Effector memory CD4-positive, alpha-beta T cell (primary cell): ENCODE measurements at places on chromosomes 6 and 20.

- no peak for DNase-seq
Observed at GRCh38 chr20:37519508-37520418, 1.3 kb upstream of the NNAT start.

- no peak for DNase-seq
Observed at GRCh38 chr20:39669659-39670058, 707.5 kb downstream of the DHX35 start.

- DNase-seq = no peak
Observed at GRCh38 chr20:34269996-34270627, 28.9 kb downstream of the ASIP start.

GRCh38 chr6:7204726-7205125, 97.0 kb downstream of the RREB1 start:
- DNase-seq = no peak

DNA sequence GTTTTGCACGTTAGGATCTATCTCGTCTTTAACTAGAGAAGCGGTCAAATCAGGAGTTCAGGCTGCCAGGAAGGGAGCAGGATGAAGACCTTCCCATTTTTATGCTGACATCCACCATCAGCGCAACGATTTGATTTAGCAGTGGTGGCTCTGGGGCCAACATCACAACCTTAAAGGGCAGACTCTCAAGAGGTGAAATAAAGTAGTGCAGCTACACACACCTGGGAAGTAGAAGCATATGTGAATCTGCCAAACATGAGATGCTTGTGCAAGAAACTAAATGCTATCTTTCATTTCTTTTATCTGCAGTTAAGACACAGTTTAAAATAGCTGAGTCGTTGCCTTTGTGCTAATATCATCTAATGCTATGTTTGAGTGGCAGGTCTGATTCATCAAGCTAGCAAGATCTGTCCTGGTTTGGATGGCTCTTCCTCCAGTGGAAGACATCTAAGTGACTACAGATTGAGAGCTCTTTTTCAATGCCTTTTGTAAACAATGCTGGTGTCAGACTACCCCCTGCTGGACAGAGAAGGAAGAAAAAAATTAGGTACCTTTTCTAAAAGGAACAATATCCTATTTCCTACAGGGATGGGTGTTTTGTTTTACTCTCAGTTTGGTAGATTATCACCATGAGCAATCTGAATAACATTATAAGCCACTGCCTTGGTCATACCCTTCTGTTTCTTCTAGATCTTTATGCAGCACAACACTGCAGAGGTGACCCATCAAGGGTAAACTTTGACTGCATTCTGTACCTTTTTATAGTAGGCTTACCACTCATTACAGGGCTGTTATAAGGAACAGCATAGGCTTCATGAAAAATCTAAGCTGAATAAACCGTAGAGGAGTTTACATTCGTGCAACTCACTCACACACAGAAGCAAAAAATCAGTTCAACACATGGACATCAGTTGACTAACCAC, 171.6 kb upstream of the FBXL4 start:
- no peak for DNase-seq

DNA sequence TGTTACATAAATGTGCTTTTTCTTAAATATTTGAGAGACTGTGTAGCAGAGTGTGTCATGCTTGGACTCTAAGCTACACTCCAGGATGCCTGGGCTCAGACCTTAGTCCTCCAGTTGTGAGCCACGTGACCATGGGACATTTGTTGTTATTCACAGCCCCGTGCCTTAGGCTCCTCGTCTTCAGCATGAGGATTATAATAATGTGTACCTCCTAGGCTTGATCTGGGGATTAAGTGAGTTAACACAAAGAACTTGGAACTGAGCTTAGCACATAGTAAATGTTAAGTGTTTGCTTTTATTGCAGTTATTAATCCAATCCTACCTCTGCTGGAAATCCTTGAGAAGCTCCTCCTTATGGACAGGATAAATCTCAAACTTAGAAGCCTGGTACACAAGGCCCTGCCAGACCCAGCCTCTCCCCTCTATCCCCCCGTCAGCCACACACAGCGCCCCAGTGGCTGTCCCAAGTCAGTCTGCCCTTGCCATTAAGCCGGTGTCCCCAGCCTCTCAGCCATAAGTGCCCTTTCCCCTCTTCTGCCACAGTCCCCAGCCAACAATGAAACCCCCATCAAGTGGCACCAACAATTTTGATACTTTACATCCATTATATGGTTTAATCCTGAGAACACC, 177.5 kb downstream of the TMEM242 start:
- no peak for DNase-seq
